ENCODE measurements at places on chromosomes 2 and 18.
A peak's percentile ranks its signal among the peaks of the same experiment; 100 is the strongest.

DNA sequence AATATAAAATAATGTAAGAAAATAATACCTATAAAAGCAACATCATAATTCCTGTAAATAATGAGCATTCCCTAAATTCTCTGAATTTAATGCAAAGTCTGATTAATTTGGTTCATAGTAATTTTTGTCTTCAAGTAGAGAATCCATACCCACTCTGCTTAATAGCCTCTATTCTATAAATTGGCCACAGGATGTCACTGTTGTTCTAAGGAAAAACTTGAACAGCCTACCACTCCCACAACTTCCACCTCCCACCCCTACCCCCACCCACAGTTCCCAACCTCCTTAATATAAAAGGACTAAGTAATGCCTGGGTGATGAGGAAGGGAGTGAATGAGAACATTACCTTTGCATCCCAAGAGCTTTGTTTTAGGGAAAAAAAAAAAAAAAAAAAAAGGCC, 27.2 kb upstream of the BBS5 start:
- DNase-seq = peak; percentile 72

DNA sequence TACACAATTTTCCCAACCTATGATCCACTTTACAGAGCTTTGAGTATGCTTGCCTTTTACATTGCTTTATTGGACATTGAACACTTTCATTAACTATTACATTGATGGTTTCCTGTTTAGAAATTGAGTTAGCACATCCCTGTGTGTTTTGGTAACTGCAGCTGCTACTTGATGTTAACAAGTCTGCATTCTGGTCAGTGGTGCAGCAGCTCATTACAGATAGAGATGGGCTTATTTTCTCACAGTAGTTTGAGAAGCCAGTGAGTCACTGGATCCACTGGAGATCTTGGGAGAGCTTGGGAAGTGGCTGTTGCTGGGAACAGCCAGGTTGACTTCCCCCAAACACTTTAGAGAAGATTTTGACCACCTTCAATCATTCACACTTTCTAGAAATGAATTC, 150.5 kb downstream of the ARHGAP15 start:
- DNase-seq = no peak

DNA sequence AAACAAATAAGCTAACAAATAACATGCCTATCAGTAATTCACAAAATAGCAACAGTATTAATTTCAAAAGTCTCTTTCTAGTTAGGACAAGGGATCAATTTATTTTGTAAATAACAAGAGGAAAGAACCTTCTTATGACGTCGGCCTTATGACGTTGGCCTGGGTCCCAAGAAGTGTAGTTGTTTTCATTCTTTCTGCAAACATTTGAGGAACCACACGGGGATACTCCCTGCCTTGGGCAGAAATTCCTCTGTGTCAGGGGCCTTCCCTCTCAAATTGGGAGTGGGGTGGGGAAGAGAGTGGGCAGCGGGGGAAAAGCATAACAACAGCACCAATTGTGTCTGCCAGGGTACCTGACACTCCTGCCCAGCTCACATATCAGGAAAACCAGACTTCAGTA, 1.3 kb downstream of the CCDC68 start:
- DNase-seq = peak; percentile 87

DNA sequence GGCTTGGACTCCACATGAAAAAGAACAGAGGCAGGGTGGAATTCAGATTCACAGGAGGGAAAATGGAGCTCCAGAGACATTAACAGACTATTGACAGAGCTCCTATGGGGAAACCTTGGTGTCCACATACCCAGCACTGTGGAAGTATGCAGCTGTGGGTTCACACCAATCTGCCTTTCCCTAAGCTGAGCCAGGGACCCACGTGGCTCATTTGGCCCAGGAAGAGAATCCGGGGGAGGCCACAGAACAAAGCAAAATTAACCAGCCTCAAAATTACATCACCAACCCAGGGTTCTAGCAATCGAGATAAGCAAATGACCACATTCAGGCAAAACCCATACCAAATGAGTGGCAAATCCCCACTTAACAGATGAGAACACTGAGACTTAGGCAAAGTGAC, 105.8 kb upstream of the TWIST2 start:
- DNase-seq = peak; percentile 26

DNA sequence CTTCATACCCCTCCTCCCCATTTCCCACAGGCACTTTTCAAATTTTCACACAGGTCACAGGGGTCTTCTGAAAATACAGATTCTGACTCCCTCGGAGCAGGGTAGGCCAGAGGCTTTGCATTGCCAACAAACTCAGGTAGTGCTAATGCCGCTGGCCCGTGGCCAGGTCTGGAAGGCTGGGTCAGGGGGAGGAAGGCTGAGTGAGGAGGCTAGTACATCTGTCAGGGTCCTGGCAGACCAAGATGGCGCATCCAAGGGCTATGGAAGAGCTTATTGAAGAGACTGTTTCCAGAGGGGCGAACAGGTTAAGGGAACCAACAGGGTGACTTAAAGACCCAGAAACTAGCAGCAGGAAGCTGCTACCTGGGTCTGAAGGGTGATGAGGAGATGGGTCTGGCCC, 336.7 kb upstream of the ID2 start:
- DNase-seq = no peak

GRCh38 chr2:171316755-171317337, 116.9 kb downstream of the METTL8 start:
- DNase-seq = no peak

DNA sequence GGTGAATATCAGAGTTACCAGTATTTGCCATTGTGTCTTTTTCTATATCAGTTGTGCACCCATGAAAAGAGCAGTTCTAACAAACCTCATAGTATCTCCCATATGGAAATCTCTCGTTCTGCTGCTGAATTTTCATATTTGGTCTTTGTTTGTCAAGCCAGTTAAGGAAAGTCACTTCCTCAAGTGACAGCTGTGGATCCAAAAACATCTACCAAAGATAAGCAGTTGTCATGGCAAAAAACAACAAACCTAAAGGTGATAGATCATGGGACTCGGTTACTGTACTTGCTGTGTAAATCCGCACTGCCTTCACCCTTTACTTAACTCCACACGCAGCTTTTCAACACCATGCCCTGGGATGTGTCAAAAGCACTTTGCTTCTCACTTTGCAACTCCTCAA, 17.3 kb downstream of the BMP10 start:
- DNase-seq = no peak

GRCh38 chr2:217643789-217644301, 358.9 kb downstream of the TNS1 start:
- no peak for DNase-seq

DNA sequence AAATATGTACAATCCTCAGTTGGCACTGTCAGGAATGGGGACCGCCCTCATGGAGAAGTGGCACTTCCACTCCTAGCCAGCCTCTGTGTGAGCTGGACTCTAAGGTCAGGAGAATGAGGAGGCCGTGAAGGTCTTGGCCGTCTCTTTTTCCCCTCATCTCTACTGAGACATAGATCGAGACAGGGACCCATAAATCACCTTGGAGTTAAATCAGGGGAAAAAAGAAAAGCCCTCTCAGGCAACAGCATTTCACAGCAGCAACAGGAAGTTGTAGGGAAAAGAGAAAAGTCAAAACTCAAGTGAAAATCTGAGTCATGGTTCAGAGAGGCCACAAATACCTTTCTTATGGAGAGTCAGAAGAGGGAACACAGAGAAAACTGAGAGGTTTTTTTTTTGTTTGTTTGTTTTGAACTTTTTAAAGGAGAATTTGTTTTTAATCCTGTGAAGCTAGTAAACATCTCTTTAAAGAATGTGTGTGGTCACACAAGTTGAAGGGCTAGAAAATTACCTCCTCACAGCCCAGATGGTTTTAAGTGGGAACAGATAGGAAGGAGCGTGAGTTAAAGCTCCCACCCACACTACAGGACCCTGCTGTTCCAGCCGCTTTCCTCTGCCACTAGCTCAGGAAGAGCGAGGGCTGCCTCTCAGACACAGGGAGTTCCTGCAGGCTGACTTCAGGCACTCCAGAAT, 30.6 kb upstream of the CYP1B1 start:
- DNase-seq = peak; percentile 73

DNA sequence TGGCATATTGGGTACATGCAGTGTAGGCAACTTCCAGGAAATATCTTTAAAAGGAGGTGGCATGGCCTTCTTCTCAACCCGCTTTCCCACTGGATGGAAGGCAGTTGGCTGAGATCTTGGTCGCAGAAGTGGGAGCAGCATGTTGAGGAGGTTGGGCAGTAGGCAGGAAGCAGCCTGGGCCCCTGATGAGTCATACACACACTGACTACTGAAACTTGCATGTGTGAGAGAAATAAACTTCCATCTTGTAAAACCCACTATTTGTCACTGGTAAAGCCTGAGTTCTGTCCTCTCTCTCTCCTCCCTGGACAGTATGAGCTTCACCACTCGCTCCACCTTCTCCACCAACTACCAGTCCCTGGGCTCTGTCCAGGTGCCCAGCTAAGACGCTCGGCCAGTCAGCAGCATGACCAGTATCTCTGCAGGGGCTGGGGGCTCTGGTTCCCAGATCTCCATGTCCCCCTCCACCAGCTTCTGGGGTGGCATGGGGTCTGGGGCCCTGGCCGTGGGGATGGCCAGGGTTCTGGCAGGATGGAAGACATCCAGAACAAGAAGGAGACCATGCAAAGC, 233.8 kb upstream of the SPRED2 start:
- DNase-seq = peak; percentile 40

- peak; percentile 73 for DNase-seq
Observed at GRCh38 chr2:9331704-9332103, 91.6 kb downstream of the ITGB1BP1 start.

DNA sequence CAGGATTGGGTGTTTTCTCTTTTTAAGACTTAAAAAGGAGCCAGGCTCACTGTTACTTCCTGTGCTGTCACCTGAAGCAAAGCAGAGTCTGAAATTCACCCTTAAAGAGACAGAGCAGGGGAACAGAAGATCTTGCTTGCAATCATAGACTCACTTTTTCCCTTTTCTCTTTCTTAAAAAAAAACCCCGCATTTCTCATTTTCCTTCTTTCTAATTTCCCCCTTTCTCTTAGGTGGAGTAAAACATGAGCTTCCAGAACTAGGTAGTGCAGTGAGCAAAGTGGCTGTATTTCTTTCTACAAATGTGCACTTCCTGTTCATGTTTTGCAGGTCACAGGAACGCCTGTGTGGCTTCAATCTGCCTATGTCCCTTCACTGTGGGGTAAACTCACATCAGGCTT, 381.2 kb downstream of the LPIN1 start:
- DNase-seq = no peak

- peak; percentile 77 for DNase-seq
Observed at GRCh38 chr2:25894135-25894830, 16.0 kb upstream of the ASXL2 start.

DNA sequence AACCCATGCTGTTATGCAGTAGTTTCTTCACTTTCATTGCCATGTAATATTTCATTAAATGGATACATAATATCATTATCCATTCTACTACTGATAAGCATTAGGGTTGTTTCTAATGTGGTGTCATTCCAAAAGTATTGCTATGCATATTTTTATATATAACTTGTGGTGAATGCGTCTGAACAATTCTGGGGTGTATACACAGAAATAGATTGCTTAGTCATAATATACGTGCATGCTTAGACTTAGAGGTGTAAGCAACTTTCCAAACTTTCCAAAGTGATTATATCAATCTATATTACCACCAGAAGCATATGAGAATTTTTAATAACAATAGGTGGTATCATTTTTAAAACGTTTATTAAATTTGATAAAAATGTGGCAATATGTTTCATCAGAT, 540.9 kb downstream of the DSC3 start:
- DNase-seq = no peak

DNA sequence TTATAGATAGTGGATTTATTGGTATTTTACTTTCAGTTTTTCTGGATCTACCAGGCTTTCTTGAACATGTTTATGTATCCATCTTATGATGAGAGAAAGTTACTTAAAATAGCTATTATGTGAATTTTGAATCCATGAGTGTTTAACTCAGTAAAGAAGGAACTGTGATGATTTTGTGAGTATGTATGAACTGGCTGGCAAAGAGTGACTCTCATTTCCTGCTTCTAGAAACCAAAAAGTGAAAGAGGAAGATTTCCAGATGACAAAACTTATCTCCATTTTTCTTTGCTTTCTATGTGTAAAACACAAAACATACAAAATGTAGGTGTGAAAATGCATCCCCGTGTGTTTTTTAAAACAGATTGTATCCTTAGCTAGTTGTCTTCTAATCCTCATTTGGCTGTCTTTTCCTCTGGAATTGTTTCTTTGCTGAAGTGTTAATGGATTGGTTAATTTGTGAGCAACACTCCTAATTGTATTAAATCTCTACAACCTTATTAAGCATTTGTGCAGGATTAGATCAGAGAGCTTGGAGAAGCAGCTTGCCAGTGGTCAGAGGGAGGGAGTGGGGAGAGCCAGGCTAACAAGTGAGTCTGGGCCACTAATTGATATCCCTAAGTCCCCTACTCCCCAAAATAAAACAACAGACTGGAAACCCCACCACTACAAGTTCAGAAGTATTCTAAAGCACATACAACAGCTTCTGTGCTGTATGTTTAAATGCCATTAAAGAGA, 23.9 kb downstream of the PTPRM start:
- no peak for DNase-seq

- peak; percentile 68 for DNase-seq
Observed at GRCh38 chr2:40431600-40431955, 20.3 kb downstream of the SLC8A1 start.

- no peak for DNase-seq
Observed at GRCh38 chr2:164879901-164880535, 38.4 kb upstream of the COBLL1 start.

All from fibroblast of pulmonary artery (primary cell).